Activated CD4-positive, CD25-positive, alpha-beta regulatory T cell (primary cell): ENCODE measurements at places on chromosomes 11 and 22.

DNA sequence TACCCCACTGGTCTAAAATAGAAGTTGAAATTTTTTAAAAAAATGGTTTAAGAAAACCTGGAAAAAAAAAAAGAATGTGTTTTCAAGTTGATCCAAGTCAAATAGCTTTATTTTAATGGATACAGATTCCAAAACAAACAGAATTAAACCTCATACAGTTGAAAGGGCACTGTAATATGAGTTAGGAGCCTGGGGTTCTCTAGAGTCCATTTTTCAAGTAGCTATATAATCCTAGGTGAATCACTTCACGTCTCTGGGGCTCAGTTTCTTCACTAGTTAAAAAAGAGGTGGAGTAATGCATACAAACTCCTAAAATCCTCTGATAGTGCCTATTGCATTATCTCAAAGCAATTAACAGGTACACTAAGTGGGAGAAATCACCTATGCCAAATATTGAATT lies 132.9 kb downstream of the BBOX1 start:
- DNase-seq, result no peak

DNA sequence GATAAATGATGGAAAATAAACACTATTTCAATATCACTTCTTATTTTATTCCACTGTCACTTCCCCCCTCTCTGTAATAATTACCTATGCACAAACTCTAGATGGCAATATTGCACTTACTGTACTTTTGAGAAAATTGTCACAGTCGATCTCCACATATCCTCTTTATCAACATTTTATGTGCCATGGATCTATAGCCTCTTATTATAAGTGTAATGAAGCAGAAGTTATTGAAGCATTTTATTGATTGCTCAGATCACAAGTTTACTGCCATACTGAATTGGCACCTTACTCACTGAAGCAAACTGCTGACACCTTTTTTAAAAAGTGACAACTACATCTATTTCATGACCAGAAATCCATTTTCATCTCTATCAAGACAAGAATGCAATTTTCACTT lies 133.4 kb downstream of the DCDC1 start:
- DNase-seq, result no peak

GRCh38 chr11:88355887-88356286 lies 18.4 kb upstream of the CTSC start:
- no peak for DNase-seq

GRCh38 chr22:29848111-29848510 lies 10.0 kb upstream of the ASCC2 start:
- DNase-seq, result no peak

DNA sequence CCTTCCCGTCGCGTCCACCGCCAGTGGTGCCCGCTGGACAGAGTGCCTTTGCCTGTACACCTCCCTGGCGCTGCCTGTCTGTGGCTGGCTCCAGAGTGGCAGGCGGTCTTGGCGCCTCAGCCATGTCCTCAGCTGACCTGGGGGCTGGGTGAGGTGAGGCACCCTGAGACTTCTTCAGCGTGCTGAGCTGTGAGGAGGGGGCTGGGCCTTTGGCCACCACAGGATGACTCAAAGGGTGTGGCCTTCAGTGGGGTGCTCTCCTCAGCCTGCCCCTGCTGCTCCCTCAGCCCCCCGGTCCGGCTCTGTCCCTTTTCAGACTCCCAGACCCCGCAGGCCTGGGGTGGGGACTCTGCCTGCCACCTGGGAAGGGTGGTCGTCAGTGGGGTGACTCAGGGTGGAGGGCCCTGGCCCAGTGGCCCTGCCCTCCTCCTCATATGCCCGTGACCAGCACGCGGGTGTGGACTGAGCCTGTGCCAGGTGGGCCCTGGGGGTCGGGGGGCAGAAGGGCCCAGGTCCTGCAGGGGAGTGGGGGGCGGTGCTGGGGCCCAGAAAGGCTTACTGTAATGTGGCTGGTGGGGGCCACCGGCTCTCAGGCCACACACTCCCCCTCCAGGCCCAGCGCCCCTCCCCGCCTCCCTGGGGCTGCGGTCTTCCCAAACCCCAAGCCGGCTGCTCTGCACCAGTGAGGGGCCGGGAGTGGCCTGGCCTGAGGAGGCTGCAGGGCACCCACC lies 15.9 kb downstream of the CRELD2 start:
- no peak for DNase-seq

DNA sequence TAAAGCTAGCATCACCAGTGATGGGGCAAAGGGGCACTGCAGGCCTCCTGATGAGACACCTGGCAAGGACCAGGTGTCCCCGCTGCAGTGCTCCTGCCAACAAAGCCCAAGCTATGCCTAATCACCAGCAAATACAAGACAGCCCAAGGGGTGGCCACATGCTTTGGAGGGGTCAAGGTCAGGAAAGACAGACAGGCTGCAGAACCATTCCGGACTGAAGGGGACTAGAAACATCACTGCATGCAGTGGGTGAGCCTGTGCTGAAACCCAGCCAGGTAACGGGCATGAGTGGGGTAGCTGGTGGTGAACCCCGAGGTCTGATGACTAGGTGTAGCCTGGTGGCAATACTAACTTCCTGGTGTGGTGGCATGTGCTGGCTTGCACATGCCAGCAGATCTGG lies 111.1 kb downstream of the MED15 start:
- no peak for DNase-seq

DNA sequence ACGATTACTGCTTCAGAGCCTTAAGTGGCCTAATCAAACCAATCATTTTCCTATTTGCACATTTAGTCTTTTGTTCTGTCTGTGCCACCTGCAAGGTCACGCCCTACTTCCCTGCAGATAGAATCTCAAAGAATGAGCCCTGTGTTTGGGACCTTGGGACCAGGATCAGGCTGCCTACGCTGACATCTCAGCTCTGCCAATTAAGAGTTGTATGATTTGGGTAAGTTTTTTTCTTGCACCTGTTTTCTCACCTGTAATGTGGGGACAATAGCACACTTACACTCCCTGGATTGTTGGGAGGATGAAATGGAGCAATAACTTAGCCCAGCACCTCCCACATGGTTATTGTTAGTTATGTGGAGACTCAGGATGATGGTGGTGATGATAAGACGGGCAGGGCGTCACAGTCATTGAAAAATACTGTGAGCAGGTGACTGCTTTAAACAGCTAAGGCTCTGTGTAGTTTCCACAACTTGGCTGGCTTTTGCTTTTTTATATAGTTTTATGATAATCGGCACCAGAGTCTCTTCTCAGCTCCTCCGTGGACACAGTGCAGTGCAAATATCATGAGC lies 155.0 kb downstream of the ADAMTS15 start:
- no peak for DNase-seq

GRCh38 chr11:74493791-74494630 lies 487 bp upstream of the LIPT2 start:
- DNase-seq, result no peak

DNA sequence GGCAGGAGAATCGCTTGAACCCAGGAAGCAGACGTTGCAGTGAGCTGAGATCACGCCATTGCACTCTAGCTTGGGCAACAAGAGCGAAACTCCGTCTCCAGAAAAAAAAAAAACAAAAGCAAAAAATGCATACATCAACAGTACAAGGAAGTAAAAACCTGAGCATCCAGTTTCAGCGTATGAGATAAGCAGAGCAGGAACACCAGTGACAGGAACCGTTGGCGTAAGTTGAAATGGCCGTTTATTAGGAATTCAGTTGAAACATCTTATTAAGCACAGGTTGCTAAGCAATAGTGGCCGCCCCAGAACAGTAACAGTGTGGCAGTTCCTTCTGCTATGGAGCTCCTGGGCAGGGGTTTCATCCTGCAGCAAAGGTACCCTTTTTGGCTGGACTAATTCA lies 4.0 kb upstream of the L3MBTL2 start:
- DNase-seq, result no peak

GRCh38 chr11:46456269-46457001 lies 64.9 kb upstream of the CHRM4 start:
- no peak for DNase-seq

DNA sequence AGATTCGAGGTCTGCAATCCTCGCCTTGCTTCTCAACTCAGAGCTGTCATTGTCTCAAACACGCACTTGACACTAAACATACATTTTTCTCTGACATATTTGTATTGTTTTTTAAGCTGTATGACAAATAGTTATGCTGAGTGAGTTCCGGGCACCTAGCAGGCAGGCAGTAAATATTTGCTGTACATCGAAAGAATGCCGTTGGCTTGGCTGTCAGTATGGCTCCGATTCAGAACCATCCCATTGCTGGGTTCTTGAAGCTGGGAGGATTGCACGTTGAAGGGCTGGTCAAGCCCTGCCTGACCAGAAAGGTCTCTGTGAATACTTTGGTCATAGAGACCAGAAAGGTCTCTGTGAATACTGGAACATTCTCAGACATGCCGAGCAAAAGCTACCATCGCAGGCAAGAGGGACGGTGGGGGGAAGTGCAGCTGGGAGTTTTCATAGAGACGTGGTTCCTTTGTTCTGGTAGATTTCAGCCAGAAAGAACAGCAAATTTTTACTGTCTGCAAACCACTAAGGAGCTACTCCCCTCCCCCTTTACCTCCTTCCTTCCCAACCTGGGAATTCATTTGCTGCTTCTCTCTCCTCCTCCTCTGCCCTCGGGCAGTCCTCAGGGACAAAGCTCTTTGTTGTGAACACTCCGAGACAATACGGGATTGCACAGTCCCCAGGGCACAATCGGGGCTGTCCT lies 202.2 kb upstream of the SORL1-AS1 start:
- no peak for DNase-seq

DNA sequence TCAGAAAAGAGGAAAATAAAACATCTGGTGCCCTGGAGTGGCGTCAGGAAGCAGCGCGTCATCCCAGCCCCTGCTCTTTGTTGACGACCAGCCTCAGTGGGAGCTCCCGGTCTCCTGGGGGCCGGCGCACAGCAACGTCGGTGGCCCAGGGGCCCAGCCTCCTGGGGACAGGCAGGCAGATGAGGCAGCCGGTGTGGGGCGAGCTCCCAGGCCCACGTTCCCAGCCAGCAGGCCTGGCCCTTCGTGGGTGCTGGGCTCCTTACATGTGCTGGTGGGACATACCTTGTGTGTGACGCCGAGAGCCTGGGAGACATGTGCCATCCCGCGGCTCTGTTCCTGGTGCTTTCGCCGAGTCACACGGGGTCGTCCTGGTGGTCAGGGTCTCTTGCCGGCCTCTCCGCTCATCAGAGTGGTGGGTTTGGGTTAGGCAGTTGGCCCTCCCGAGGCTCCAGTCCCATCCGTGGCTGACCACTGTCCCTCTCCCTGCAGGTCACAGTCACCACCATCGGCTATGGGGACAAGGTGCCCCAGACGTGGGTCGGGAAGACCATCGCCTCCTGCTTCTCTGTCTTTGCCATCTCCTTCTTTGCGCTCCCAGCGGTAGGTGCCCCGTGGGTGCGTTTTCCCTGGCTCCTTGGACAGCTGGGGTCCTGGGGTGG lies 116.7 kb downstream of the KCNQ1OT1 start:
- DNase-seq, result no peak

DNA sequence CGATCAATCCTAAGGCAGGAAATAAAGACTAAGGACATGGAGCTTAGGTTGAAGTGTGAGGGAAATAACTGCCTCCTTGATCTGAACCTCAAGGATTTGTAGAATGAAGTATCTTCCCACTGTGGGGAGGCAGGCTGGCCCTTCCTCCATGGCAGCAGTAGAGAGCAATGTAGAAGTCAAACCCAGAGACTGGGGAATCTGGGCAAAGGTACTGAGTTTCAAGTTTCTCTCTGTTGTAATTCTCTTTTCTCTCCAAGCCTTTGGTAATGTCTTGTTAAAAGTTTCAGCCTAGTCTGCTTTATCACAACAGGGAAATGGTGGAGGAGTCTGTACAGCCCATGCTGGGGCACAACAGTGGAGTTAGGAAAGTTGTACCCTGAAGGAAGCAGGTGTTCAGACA lies 49.5 kb downstream of the ADM start:
- no peak for DNase-seq

DNA sequence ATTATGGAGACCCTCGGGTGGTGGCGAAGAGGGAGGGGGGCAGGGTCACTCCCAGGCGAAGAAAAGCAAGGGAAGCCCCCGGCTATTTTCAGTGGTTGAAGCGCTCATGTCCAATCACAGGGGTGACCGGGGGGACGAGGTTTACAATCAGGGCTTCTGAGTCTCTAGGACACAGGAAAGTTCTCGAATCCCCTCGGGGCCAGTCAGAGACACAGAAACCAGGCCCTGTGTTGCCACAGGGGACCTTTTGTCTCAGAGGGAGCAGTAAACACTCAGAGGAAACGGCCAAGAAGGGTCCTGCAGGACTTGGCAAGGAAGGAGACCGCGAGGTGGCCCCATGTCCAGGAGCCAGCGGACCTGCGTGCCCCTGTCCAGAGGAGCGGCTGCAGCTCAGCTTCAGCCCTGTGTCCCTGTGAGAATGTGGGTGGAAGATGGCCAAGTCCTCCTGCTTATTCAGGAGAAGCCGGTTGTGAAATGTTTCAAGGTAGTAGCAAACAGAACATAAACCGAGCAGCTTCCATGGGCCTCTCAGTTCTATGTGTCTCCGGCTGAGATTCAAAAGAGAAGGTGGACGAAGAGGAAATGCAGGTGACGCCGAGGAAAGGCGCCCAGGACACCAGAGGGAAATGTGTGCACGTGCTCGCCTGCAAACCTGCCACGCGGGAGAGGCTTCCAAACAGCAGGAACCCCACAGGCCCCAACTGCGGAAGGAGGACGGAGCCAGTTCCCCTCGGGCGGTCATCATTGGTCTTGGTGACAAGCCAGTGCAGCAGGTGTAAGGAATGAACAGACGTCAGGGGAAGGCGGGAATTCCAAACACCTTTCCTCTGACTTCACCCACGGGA lies 357.6 kb downstream of the BRD1 start:
- no peak for DNase-seq

GRCh38 chr11:92782806-92783205 lies 186.6 kb upstream of the MTNR1B start:
- no peak for DNase-seq

- no peak for DNase-seq
Measured at GRCh38 chr11:926341-926916, 759 bp downstream of the AP2A2 start.

DNA sequence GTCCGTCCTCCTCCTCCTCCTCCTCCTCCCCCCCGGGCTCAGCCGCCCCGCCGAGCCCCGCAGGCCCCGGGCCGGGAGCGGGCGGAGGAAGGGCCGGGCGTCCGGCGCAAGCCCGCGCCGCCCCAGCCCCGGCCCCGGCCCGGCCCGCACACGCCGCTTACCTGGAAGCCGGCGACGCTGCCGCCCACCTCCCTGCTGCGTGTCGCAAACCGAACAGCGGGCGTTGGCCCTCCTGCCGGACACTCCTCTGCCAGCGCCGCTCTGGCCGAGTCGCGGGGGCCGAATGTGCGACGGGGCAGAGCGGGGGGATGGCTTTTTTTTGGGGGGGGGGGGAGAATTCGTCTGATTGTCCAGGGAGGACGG lies 1.1 kb downstream of the IGF2 start:
- no peak for DNase-seq

DNA sequence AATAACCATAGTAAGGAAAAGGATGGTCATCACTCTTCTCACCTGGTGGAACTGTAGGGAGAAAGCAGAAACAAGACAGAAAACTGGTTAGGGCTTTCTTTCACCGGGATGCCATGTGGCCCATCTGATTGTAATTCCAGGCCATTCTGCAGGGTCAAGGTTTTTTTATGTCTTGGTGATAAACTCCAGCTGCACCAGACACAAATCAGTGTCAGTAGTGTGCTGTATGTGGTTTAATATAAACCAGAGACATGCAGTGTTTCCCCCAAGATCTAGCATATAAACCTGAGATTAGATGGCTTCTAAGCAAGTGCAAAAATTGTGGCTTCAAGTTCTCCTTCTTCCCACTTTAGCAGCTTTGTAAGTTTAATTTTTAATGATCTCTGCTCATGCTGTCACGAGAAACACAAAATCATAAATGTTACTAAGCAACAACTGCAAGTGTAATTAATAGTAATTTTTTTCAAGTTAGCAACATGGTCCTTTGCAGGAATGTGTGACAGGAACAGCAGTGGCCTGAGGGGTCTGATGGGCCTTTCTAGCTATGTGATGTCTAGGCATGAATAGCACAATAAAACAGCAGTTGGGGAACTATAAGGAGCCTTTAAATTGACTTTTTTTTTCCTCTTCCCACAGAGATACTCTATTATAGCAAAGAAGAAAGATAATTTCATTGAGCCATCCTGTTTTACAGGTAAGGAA lies 41.6 kb downstream of the BDNF start:
- DNase-seq, result no peak
